ENCODE measurements at places on chromosomes 16 and 17. TPM values are rescaled to one million over a fixed set of nuclear protein-coding genes. Genes with fewer than 3 reads are reported as not detected.

Gene KRT27
- not detected for total RNA-seq

Gene CES4A
- total RNA-seq, result 37.8 TPM

DNA sequence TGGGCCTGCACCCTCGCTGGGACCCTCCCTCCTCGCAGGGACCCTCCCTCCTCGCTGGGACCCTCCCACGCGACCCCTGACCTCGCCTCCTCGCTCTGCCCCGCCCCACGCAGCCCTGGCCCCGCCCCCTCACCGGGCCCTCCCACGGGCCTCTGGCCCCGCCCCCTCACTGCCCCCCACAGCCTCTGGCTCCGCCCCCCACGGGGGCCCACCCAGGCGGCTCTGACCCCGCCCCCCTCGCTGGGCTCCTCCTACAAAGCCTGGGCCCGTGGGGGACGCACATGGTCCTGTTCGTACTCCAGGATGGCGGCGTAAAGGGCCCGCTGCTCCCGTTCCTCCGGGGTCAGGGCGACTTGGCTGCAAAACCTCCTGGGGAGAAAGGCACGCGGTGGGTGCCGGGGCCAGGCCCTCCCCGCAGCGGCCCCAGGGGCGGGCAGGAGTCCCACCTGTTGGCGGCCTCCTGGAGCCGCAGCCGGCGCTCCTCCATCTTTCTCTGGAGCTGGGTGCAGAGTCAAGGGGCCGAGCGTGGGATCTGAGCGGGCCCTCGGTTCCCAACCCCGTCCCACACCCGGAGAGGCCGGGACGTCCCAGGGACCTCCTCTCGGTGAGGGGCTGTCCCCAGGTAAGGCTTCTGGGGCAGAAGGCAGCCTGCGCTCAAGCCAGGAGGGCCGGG, 9.0 kb downstream of the VPS9D1 start:
- H3K4me1 ChIP-seq, result peaks cover 8% of the 10 kb centered on the region
- no peak overlapping the region for H3K27ac ChIP-seq
- peak; percentile 78 for DNase-seq
- H3K4me3 ChIP-seq, result peak overlapping the region; percentile 67
- no peaks in the 10 kb centered on the region for H3K27me3 ChIP-seq

Gene ITGA2B
- total RNA-seq, result 0.71 TPM

Gene CCR7
- 43.3 TPM for total RNA-seq

GRCh38 chr16:12553191-12553590, 250.5 kb downstream of the CPPED1 start:
- H3K4me3 ChIP-seq, result no peak overlapping the region
- H3K4me1 ChIP-seq, result peaks cover 48% of the 10 kb centered on the region
- H3K36me3 ChIP-seq, result peaks cover 6% of the 10 kb centered on the region

Gene SDK2
- 2.5 TPM for total RNA-seq

Gene SMG1
- 109 TPM for total RNA-seq

Gene TBC1D3
- total RNA-seq, result not detected

Gene TAC4
- total RNA-seq, result not detected

Gene BCAR1
- not detected for total RNA-seq

DNA sequence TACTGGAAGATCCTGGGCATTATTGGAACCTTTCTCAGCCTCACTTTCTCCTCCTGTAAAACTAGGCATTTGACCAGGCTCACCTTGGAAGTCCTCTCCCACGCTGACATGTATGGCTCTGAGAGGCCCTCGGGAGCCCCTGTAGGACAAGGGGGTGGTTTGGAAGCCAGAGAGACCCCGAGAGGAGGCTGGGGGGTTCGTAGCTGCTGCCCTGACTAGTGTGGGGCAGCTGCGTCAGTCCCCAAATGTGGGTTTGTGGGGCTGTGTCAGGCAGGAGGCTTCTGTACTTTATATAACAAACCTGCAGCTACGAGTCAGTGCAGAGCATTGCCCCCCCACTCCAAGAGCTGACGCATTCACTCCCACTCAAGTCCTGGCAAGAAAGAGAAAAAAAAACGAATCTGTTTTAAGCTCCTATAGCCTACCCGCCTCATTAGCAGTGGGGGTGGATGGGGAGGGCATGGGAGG, 1.8 kb downstream of the CX3CL1 start:
- peaks cover 8% of the 10 kb centered on the region for H3K27me3 ChIP-seq
- DNase-seq, result no peak
- no peaks in the 10 kb centered on the region for H3K36me3 ChIP-seq
- H3K4me1 ChIP-seq, result peaks cover 9% of the 10 kb centered on the region
- no peak overlapping the region for H3K4me3 ChIP-seq
- no peak overlapping the region for H3K27ac ChIP-seq

- H3K36me3 ChIP-seq, result no peaks in the 10 kb centered on the region
- no peak for DNase-seq
- H3K4me3 ChIP-seq, result no peak overlapping the region
- H3K27me3 ChIP-seq, result peaks cover 8% of the 10 kb centered on the region
- no peaks in the 10 kb centered on the region for H3K4me1 ChIP-seq
- H3K27ac ChIP-seq, result no peak overlapping the region
These were observed 192.9 kb upstream of the DYNLRB2 start for GRCh38 chr16:80347900-80348299.
